NCI-H774 (cell line): ENCODE measurements at places on chromosomes 5 and 9.

DNA sequence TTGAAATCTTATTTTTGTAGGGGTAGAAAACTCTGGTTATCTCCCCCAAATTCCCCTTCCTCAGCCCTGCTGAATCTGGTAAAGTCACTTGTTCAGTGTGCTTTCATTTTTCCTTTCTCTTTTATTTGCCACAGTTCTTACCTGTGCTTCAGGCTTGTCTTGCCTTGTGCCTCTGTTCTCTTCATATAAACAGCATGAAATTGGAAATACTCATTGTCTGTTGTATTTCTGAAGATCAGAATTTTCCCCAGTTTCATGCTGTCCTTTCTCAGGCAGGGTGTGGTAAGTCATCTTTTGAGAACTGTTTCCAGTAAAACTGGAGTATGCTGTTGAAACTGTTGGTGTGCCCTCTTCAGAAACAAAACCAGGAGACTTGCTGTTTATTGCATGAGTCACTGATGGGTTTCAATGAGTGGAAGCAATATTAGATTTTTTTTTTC lies 7.0 kb downstream of the PAM start:
- DNase-seq: peak; percentile 23

GRCh38 chr5:68137511-68138140 lies 77.9 kb upstream of the PIK3R1 start:
- DNase-seq: no peak

DNA sequence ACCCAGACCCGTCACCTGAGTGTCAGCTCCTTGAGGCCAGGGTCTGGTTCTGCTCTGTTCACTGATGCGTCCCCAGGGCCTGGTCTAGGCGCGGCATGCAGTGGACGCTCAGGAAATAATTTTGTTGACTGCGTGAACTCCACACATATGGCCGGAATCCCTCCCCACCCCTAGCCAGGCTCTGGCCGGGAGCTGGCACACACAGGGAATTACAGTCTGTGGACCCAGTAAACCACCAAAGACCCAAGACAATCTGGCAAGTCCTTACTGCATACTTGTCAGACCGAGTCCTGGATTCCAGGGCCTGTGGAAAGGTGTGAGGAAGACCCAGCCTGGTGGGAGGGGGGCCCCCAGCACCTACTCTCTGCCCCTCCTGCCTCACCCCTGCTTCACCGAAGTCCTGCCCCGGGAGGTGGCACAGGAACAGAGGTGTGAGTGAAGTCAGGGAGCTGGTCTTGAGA lies 113.0 kb upstream of the IER5L start:
- no peak for DNase-seq

- no peak for DNase-seq
Observed at GRCh38 chr5:65394087-65394486, 87.6 kb downstream of the ADAMTS6 start.

DNA sequence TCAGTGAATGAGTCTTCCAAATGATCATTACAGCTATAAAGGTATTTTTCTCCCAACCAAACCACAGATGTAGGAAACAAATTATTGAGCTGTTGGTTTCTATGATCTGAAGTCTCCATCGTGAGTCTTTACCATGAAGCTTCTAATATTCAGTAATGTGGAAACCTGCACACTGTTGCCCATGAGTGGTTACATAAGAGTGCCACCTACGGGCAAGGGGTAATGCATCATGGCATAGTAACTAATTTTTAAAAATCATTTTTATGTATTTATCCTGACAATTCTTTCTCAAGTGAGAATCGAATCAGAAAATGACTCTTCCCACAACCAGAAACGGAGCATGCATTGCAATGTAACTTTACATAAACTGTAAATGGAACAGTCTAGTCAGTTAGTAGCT lies 282.5 kb upstream of the SMARCA2 start:
- DNase-seq: no peak

DNA sequence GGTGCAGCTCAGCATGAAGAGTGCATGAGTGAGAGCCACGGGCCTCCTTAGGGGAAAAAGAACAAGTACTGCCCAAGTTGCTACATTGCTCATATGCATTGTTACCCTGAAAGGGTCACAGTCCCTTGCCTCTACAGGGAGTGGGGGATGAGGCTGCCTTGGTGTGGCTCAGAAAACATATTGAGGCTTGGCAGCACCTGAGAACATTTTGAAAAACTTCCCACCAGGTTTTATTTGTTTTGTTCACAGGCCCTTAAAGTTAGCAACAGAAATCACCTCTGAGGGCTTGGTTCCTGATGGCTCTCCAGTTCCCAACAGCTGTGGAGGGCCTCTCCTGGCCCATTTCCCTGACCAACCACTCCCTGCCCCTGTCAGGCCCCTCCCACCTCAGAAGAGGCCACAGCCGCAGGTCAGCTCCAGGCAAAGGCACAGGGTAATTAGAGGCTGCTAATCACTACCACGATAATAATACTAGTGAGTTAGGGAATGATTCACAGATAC lies 90.7 kb upstream of the ADRA1B start:
- DNase-seq: no peak

GRCh38 chr5:167064198-167064776 lies 1227.2 kb upstream of the WWC1 start:
- no peak for DNase-seq

- no peak for DNase-seq
Observed at GRCh38 chr5:14953075-14953607, 81.6 kb upstream of the ANKH start.

DNA sequence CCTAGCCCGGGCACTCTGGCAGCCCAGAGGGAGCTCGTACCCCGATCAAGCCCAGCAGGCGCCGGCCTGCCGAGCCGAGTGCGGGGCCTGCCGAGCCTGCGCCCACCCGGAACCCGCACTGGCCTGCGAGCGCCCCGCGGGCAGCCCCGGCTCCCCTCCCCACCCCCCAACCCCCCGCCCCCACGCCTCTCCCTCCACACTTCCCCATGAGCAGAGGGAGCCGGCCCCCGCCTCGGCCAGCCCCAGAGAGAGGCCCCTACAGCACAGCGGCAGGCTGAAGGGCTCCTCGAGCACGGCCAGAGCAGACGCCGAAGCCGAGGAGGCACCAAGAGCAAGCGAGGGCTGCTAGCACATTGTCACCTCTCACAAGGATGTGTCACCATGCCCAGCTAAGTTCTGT lies 36.2 kb upstream of the CCDC180 start:
- DNase-seq: no peak

DNA sequence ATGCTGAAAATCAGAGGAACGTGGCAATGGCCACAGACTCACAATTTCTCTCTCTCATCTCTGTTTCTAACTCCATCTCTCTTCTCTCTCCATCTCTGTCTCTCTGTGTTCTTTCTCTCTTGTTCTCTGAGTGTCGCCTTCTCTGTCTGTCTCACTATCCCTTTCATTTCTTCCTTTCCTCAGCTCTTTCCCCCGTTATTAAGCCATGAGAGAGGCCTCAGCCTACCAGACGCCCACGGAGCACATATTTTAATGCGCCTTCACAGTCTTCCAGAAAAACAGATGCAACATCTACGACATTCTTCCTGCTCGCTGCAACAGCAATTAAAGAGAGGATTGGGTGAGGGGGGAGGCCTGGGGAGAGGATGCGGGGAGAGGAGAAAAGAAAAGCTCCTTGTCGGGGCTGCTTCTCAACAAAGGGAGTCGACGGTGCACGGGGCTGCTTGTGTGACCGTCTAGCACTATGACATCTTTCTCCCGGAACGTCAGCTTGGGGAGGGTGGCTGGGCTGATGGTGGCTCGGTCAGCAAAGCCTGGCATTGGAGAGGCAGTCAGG lies 37.7 kb upstream of the NEURL1B start:
- no peak for DNase-seq

DNA sequence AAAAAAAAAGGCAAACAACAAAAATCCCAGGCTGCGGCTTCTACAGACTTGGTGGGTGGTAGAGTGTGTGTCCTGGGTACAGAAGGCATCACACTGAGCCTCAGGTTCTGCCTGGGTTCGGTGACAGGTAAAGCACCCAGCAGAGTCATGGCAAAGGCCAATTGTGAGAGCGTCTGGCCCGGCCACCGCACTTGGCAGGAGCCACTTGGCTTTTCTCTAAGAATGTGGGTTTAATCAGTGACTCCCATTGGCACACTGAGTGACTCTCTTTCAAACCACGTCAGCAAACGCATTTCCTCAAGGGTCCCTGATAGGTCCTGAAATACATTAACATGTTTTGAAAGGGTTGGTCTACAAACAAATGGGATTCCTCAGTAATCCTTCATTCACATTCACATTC lies 17.0 kb downstream of the COL23A1 start:
- DNase-seq: no peak

DNA sequence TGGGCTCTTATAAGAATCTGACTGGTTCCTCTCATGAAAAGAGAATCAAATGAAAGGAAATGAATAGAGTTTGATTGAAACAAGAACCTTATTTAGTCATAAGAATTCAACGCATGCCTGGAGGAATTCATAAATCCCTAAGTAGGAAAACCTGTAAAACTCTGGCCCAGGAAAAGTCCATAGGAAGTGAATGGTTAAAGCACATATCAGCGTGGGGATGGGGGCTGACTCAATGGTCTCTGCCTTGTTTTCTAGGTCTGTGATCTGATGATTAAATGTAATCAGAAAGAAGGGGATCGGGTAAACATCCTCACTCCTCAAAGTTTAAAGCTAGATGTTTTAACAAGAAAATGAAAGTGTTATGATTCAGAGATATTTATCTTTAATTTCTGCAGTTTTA lies 759.4 kb upstream of the C9orf72 start:
- DNase-seq: no peak

DNA sequence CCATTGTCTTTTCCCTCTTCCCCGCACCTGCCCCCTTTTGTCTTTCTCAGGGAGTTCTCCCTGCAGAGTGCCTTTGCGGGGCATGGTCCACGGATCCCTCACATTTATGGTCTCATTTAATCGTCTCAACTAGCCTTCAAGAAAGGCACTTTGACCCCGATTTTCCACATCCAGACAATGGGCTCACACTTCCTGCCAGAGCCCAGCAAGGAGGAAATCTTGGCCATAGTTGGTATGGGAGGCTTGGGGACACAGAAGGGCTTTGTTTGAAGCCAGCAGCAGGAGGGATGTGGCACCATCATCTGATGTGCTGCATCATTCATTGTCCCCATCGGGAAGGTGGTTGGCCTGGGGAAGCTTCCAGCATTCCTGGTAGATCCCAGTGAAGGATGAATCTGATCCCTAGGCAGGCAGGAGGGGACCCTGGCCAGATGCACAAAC lies 24.9 kb downstream of the GSN start:
- DNase-seq: no peak

- DNase-seq: no peak
Observed at GRCh38 chr5:16366491-16366890, 99.1 kb downstream of the ZNF622 start.

GRCh38 chr5:95780597-95780996 lies 41.9 kb downstream of the GLRX start:
- no peak for DNase-seq

DNA sequence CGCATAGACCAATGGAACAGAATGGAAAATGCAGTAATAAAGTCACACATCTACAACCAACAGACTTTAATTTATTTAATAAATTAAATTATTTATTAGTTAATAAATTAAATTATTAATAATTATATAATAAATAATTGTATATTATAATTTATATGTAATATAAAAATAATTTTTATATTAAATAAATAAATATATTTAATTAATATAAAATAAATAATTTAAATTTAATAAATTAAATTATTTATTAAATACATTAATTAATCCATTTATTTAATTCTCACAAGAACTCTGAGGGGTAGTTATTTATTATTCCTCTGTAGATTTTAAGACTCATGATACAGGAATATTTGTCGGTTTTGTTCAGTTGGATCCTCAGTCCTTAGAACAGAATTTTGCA lies 176.1 kb upstream of the ADAMTS19 start:
- DNase-seq: no peak

DNA sequence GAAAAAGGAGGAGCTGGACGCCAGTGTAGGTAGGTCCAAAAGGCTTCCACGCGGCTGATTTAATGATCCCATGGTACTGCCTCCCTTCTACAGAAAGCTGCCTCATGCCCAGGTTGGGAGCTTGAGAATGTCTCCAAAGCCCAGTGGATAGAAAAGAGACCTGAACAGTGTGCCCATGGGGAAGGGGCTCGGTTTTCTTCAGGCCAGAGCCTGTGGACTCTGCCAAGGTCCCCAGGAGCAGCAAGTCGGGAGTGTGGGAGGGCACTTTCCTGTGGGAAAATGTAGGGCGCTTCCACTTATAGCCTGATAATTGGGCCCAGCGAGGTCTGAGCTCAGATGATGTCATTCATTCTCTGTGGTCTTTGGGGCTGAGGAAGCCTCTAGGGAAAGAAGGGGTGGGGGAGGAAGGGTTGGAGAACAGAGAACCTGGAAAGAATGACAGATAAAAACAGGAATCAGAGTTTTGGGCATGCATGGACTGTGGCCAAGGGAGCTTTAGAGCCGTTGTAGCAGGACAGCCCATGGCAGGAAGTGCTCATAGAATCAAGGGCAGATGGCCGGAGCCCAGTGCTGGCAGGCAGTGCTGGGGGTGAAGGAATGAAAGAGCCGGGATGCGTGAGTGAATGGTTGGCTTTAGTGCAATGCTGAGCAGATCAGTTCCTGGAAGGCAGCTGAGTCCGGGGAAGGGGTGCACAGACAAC lies 42.5 kb upstream of the SH3PXD2B start:
- DNase-seq: no peak

GRCh38 chr9:99092643-99093491 lies 12.0 kb upstream of the TGFBR1 start:
- DNase-seq: no peak

- no peak for DNase-seq
Observed at GRCh38 chr5:61823781-61824180, 482.2 kb upstream of the KIF2A start.

DNA sequence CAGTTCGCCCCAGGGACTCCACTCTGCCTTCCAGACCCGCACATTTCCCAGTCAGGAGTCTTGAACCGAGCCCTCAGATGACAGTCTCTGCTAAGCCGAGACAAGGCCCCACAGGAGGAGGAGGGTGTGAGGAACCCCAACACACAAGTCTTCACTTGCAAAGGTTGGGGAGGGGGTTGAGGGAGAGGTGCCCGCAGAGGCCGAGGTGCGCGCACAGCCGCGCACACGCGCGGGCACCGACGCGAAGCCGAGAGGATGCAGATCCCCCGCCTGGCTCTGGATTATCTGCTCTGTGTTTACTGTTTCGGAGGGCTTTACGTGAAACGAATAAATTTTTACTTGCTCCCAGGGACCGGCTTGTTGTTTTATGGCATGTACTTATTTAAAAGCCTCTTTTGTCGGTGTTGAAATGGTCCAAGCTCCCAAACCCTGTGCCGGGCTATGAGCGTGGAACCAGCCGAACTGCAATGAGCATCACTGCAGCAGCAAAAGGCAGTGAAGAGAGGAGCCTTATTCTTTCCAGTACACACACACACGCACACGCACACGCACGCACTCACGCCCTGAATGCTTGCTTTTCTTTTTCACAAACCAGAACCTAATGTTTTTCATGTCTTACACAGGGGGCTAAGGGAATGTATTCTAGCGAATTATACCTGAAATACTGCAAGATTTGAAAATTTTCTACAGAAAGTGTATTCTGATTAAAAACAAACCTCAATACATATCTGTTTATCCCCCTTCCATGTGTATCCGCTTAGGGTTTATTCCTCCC lies 297.7 kb downstream of the PARP8 start:
- no peak for DNase-seq

DNA sequence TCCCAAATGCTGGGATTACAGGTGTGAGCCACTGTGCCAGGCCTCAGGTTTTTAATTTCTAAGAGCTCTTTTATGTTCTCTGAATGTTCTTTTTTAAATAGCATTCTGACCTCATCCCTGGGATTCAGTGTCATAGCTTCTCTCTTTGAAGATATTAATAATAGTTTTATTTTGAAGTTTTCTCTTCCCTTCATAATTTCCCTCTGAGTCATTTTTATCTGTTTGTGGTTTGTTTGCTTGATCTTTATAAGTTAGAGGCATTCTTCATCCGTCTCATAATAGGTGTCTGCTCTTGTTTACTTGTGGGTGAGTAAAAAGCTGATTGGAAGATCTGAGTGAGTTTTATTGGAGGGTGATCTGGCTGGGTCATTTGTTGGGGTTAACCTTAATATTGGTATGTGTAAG lies 12.5 kb upstream of the MAMDC2 start:
- no peak for DNase-seq
